ENCODE measurements at places on chromosomes 7 and 10. TPM values are rescaled to one million over a fixed set of nuclear protein-coding genes. Genes with fewer than 3 reads are reported as not detected.
A peak's percentile ranks its signal among the peaks of the same experiment; 100 is the strongest.

GRCh38 chr10:126177417-126178030, 210.8 kb downstream of the ADAM12 start:
- DNase-seq: no peak

The VWA2 gene
- total RNA-seq: 0.21 TPM

- DNase-seq: no peak
These were observed 114.9 kb upstream of the PRSS58 start for GRCh38 chr7:142372727-142373126.

DNA sequence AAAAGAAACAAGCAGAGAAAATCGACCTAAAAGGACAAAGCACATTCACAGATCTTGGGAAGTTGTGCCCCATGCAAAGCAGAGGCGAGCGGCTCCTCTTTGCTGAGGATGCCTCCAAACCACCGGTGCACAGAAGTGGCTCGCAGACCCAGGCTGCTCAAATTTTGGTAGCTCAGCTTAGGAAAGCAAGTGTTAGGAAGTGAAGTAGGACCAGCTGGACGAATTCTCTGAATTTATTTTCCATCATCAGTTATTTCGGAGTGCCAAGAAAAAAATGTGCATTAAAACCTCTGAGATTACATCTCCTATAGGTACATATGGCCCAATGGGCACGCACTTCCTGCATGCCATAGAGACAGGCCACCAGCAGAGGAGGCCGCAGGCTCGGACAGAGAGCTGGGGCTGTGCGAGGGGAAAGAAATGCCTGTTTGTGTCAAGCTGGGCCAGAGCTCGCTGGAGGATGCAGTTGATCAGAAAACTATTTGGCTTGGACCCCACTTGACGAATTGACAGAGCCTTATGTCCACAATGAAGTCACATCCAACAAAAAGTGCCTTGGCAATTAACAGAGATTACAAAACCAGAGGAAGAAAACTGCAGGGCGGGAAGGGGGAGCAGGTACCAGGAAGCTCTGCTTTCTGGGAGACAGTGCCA, 122.3 kb upstream of the LYZL2 start:
- peak; percentile 84 for DNase-seq

The PAPOLB gene
- total RNA-seq: 0.26 TPM

DNA sequence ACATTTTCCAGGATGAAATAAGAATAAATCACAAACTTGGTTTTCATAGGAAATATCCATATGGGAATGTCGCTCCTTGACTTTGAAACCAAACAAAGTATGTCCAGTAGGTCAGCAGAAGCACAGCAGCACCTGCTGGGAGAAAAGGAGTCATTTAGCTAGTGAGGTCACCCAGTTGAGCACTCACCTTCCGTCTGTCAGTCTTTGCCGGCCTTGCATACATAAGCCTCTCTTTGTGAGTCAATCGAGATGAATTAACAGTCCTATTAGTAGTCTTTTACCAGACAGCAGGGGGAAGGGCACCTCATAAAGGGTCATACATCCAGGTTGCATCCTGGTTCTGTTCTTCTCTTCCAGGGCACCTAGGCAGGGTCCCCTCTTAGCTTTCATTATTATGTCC, 232.5 kb upstream of the FZD1 start:
- DNase-seq: no peak

The AKR1D1 gene
- not detected for total RNA-seq

The KCNMA1 gene
- 4.1 TPM for total RNA-seq

The HDAC9 gene
- total RNA-seq: 22.4 TPM

GRCh38 chr7:16727736-16728135, 25.8 kb upstream of the TSPAN13 start:
- DNase-seq: no peak

The HGF gene
- total RNA-seq: 6.0 TPM

The NKX2-3 gene
- not detected for total RNA-seq

DNA sequence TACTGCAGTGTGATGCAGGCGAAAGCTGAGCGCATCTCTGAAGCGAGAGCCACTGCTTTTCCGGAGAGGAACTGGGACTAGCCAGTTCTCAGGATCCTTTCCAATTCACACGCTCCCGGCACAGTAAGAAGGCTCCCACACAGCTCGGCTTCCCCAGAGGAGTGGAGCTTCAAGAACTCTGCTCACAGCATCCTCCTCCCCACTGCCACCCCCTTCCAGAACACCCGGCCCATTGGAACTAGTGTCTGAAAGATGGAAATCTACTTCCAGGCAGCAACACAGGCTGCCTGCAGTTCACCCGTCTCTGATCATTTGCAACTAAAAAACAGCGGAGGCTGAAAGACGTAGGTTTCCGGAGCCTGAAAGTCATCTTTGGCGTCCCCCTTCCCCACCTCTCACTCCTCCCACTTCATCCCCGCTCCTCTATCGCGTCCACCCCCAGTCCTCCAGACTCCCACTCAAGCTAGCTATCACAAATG, at the start of gene DGKB:
Gene DGKB (minus strand): TSS at position 163 of the 479 bp plus-strand sequence.
- peak; percentile 24 for DNase-seq

- DNase-seq: peak; percentile 90
These were observed at the start of gene ACBD5 for GRCh38 chr10:27240212-27241009. ACBD5 (minus strand) TSS chr10:27240797; CDS start chr10:27240688, 109 bp downstream.

GRCh38 chr7:55517191-55517633, 55.1 kb downstream of the VOPP1 start:
- DNase-seq: no peak

DNA sequence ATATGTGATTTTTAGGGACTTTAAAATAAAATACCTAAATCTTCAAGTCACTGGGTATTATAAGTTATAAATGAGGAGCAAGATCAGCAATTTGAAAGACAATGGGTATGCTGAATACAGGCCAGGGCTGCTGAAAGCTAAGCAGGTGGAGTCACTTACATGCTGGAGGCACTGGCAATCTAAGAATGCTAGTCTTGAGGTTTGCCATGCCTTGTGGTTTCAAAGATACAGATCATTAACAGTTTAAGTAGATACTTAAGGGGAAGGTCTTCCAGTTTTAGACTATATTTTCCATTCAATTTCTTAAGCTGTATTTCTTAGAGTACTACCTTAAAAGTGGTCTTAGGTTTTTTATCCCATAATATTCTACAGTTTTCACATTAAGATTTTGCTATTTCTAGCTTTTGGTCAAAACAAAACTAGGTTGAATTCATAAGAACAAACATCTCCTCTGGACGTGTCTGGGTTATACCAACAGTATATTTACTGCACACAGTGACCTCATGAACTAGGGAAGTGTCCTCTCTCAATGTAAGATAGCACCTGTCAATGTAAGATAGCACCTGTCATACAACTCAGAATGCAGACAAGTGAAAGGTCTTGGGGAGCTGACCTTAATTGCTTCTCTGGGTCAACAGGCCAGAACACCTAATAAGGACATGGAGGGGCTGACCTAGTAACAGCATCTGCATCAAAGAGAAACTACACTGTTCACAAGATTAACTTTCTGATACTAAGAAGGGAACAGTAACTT, 2.0 kb downstream of the SRI start:
- DNase-seq: no peak

DNA sequence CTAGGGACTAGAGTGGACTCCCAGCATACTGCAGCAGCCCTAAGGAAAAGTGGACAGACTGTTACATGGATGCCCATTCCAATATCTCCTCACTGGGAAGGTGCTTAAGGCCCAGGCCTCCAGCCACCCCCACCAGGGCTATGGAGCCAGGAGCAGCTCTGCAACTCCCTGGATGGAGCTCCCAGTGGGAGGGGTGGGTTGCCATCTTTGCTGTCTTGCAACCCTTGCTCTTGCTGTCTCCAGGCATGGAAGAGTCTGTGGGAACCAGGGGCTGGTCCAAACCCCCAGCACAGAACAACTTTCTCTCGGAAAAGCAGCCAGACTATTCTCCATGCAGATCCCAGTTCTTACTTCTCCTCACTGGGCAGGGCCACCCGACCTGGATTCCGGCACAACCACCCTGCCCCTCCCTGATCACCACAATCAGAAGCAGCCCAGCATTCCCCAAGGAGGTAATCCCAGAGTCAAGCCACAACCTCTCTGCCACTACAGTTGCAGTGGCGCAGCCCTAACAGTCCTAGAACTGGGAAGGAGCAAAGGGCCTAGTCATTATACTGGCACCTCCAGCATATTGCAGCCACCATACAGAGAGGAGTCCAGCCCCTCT, 41.8 kb upstream of the ZNF488 start:
- no peak for DNase-seq

DNA sequence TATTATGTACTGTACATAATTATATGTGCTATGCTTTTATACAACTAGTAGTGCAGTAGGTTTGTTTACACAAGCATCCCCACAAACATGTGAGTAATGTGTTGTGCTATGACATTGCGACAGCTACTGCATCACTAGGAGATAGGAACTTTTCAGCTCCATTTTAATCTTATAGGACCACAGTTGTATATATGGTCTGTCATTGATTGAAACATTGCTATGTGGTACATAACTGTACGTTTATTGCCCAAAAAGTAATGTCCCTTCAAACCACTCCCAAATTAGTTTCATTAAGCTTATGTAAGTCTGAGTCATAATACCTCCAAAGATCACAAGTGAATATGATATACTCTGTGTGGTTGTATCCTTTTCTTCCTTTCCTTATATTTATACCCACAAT, 183.2 kb upstream of the POT1 start:
- no peak for DNase-seq

GRCh38 chr10:122417667-122418066, 36.8 kb upstream of the ARMS2 start:
- DNase-seq: no peak

The LRRN3 gene
- total RNA-seq: 49.9 TPM

GRCh38 chr7:1839701-1840100, 169.6 kb downstream of the ELFN1 start:
- peak; percentile 12 for DNase-seq

GRCh38 chr7:128099204-128099671, 68.0 kb upstream of the LRRC4 start:
- DNase-seq: no peak

DNA sequence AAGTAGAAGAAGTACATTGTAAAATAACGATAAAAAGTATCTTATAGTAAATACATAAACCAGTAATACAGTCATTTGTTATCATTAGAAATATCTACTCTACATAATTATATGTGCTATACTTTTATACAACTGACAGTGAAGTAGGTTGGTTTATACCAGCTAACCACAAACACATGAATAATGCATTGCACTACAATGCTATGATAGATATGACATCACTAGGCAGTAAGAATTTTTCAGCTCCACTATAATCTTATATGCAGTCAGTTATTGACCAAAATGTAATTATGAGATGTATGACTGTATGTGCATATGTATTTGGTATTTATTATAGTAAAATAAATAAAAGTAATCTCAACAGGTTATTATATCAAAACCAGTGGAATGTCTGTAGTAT, 23.4 kb upstream of the SGCE start:
- no peak for DNase-seq

GRCh38 chr7:3795141-3795540, 494.1 kb downstream of the SDK1 start:
- no peak for DNase-seq

GRCh38 chr10:86661161-86662025, 6.9 kb upstream of the LDB3 start:
- peak; percentile 83 for DNase-seq

DNA sequence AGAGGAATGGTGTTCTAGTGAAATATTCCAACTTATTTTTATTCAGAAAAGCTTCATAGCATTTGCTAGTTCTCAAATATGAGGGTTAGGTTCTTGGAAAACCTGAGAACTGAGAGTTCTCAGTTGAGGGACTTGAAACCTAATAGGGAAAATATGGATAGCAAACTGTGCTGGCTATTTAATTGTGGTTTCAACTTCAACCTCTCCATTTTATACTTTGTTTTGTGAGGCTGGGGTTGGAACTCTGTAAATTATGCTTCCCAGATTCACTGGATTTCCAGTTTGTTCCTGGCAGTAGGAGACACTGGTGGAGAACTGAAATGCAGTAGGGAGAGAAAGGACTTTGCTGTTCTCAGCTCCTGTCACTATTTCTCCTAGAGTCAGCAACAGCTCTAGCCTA, 52.7 kb downstream of the CDK14 start:
- no peak for DNase-seq

DNA sequence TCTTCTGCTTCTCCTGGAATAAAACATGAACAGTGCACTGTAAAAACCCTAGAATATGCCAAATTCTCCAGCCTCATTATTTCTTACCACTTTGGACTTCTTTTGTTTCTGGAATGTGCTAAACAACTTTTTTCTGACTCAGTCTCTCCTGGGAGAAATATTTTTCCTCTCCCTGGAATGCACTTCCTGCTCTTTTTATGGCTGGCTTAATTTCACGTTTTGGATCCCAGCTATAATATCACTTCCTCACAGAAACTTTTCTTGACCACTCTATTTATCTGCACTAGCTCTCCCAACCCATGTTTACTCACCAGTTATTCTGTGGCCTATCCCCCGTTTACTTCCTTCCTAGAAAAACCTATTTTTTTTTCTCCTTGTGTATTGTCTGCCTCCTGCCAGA, 26.7 kb downstream of the ABCB5 start:
- no peak for DNase-seq

All from left cardiac atrium (tissue), 4 donors.